ENCODE measurements at places on chromosomes 6 and 20.
A peak's percentile ranks its signal among the peaks of the same experiment; 100 is the strongest.

GRCh38 chr6:84441456-84441855 is 214.0 kb upstream of the CEP162 start:
- DNase-seq: peak; percentile 24

GRCh38 chr20:58510921-58511320 is 4.3 kb downstream of the APCDD1L start:
- no peak for DNase-seq

DNA sequence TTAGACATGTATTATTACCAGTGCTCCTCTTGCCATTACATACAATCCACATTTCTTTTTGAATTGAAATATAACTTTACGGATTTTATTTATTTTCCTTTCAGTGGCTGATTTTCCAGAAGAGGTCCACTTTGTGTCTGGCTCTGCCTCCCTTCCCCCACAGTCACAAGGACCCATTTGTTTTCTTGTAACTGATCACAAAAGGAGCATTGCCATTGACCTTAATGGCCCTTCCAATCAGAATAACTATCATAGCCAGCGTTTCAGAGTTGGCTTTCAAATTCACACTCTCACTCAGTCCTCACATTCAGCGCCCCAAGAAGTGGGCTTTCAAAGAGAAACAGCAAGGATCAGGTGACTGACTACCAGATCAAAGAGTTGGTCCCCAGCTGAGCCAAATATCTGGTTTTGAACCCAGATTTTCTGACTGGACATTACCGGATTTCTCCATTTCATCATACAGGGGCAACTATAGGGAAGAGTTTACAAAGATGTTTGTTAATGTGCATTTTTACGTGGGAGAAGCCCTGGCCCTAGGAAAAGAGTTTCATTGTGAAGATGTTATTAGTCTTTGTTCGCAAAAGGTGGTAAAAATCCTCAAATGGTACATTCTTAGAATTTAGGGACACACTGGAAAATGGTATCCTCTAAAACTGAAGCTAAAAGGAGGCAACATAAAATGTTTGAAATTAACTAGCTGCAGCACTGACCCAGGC is 2.0 kb upstream of the SLC22A23 start:
- no peak for DNase-seq

DNA sequence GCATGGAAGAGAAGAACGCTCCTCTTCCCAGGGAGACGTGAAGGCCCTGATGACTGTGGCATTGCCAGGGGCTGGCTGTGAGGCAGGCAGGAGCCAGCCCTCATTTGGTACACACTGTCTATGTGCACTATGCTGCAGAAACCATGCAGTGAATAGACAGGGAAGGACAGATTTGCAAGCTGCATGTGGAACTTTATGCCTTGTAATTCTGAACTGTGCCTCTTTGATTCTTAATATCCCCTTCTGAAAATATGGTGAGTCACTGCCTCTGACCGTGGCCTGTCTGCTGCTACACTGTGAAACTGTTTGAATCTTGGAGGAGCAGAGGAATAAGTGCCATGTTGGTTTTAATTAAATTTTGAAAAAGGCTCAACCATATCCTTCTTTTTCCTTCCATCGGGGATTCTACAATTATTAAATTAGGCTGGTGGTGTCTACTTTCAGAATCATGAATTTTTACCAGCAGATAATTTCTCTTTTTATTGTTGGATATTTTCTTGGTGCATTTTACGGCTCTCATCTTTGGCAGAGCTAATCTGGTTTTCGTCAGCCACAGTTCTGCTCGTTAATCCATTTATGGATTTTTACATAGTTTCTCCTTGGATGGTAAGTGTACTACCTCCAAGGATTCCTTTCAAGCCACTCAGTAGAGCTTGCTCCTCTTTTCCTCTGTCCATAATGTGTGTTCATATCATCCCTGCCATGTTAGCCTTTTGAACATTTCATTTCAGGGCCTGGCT is 301.0 kb upstream of the SLC35B3 start:
- DNase-seq: no peak

DNA sequence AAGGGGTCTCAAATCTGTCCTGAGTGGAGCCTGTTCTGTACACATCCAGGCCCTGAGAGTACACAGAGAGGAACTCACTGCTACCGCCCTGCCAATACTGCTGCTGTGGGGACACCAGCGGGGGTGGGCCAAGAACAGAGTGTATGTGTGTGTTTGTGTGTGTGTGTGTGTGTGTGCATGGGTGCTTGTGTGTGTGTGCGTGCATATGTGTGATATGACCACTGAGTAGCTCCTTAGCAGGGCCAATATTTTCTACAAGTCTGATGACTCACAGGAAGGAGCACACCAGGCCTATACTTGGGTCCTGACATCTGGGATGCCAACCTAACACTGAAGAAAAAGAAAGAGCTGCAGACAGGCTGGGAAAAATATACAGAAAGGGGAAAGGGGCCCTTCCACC is 1.4 kb downstream of the RAET1E start:
- peak; percentile 58 for DNase-seq

- no peak for DNase-seq
Measured at GRCh38 chr20:2163312-2163711, 61.7 kb downstream of the STK35 start.

GRCh38 chr6:14274546-14275492 is 157.2 kb downstream of the CD83 start:
- no peak for DNase-seq

DNA sequence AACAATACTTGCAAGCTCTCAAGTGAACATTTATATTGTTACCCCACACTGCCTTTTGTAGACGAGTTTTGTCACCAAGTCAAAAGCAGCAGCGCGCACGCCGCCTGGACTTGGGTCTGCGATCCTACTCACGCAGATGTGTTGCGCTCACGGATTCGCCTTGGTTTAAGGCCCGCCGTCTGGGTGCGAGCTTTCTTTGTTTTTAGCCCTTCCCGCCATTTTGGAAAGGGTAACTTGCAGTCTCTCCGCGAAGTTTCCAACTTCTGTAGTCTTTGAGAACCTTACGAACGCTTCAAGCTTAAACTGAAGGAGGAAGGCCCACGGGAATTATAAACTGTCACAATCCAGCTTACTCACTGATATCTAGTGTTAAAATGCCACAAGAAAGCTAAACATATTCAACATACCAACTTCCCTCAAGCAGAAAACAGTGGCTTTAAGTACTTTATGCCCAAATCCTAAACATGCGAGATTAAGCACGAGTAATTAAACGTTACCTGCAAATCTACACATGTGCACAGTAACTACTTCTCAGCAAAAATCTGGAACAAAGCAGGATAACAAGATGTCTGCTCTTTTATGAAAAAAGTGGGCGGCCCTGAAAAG is 80.4 kb upstream of the BTN3A2 start:
- DNase-seq: peak; percentile 71

Measured in fibroblast of mammary gland (primary cell).